ENCODE measurements at places on chromosomes 7 and 10. TPM values are rescaled to one million over a fixed set of nuclear protein-coding genes. Genes with fewer than 3 reads are reported as not detected.

Gene MTURN
- 54.7 TPM for polyA plus RNA-seq

Gene LEP
- polyA plus RNA-seq = not detected

DNA sequence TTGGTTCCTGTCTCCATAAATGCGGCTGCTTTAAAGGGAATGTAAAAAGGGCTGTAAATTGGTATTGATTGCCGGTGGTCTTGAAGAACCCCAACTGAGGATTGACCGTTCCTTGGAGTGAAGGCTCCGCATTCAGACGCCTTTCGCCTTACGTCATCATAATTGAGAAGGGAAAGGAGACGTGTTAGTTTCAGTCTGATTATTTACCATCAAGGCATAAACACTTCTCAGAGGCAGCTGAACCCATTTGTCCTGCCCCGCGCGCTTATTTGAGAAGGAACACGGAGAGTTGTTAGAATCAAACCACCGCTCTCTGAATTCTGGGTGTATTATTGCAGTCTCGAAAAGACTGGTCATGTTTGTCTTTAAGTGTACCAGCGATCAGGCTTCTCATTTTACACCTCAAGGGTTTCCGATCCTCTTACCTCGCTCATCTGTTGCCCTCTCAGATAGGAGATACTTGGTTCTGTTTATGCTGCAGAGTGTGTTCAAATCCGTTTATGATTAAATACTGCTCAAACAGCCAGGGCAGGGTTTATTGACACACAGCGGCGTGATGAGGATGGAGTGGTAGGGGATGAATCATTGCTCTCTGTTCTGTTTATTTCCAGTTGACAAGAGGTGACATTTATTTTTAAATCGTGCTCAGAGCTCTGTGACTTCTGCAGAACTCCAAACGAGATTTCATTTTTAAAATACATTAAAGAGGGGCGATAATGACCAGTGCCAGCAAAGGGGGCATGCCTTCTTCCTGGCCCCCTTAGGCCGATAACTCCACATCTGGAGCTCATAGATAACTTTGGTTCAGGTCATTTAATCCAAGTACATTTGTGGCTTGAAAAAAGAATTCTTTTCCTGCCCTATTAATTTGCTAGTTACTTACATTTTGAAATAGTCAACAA is 30.4 kb downstream of the FOXK1 start:
- DNase-seq = no peak

DNA sequence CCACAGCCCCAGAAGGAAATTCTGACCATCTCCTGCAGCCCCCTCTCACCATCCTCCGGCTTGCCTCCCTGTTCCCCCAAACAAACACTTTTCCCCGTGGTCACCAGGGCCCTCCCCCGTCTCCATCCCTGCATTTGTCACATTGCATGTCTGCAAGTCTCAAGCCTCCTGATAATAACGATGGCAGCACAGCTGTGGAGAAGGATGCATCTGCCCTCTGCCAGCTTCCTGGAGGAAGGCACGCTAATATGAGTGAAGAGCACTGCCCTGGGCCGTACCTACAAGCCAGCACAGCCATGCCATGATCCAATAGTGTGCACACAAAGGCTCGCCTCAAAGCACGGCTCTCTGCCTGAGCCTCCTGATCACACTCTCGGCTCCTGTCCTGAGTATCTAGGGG is 98.5 kb downstream of the SLIT1 start:
- no peak for DNase-seq

DNA sequence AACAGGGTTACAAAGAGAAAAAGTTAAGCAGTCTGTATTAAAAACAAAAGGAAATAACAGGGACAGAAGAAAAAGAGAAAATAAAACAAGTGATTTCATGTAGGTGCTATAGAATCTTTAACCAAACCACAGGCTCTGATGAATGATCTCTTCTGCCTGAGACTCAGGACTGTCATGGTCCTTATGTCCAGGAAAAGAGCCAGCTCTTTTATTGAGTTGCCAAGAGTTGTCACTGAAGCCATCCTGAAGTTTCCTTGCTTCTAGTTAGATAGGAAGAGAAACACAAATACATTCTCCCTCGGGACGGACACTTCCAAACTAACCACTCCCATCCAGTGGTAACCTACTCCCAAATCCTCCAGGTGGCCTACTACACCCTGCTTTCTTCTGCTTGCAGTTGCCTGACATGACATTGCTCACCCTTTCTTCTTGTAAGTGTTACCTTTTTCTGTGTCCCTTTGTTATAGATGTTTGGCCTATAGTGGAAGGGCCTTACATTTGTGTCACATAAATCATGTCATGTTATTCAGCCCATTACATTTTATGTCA is 346.7 kb downstream of the NRG3 start:
- no peak for DNase-seq

- DNase-seq = no peak
These were observed 101.6 kb upstream of the KCND2 start for GRCh38 chr7:120171406-120171805.

- no peak for DNase-seq
These were observed 123.0 kb downstream of the NOC3L start for GRCh38 chr10:94239696-94240095.

GRCh38 chr7:95800787-95801186 is 28.4 kb downstream of the DYNC1I1 start:
- DNase-seq = no peak

DNA sequence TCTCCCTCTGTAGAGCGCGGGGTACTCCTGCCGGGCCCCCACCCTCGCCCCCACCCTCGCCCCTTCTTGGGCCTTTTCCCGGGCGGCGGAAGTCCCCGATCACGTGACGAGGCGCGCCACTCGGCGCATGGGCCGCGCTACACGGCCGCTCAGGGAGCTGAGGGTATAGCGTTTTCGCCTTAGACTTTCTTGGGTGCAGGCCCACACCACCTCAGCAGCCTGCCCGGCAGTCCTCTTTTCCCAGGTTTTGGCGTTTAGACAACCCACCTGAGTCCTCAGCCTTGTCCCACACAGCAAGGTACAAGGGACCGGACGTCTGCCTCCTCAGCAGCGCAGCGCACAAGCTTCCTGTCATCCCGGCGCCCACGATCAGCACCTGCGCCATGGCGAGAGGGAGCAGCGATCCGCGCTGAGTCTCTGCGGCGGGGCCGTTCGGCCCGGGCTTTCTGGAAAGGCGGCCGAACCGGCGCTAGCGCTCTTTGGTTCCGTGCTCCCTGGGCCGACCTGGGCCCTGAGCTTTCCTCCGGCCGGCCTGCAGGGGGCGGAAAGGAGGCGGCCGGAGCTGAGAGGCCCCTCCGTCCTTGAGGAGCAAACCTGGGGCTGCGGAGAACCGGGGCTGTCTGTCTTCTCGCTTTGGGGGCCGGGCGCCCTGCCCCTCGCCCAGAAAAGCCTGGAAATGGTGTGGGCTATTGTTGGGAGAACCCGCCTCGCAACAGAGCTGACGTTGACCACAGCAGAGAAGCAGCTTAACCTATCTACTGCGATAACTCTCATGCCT is at the start of gene RNLS:
TSS of gene RNLS (minus strand) at position 513 of the 778 bp plus-strand sequence.
- DNase-seq = peak; percentile 84

DNA sequence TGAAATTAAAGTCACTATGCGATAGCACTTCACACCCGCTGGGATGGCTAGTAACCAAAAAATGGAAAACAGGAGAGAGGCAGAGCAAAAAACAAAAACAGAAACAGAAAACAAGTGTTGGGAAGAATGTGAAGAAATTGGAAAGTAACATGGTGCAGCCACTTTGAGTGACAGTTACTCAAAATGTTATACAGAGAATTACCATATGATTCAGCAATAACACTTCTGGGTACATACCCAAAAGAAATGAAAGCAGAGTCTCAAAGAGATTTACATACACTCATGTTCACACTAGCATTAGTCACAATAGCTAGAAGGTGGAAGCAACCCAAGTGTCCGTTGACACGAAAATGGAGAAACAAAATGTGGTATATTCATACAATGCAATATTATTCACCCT is 88.6 kb upstream of the KCNIP2 start:
- DNase-seq = no peak

GRCh38 chr7:17558135-17558534 is 259.7 kb downstream of the AHR start:
- DNase-seq = no peak

GRCh38 chr10:124089859-124090258 is 3.5 kb downstream of the CHST15 start:
- DNase-seq = no peak

DNA sequence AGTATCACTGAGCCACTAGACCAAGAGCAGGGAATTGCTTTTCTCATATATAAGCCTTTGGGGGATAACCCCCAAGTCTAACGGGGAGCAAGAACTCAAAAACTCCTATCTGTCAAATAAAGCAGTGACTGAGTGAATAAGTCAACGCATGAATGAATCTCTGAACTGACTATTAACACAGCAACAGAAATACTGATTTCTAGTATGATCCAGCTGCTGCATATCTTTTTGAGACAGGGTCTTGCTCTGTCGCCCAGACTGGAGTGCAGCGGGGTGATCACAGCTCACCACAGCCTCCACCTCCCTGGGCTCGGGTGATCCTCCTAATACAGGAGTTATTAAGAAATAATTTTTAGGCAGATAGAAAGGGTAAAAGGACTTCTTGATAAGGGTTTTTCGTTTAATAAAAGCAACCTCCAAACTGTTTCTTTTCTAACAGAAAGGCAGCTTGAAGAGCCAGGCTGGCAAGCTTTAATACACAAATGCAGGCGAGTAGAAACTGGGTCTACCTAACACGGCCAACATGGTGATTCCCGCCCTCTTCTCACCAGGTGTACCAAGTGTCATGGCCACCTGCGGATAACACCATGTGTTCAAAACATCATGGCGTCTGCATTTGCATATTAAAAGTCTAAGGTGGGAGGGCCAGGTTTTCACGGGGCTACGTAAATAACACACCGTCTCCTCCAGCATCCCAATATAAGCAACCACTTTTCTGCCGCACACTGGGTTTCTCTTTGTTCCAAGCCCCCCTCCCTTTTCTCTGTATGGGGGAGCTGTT is 631.9 kb downstream of the PARD3 start:
- no peak for DNase-seq

GRCh38 chr7:4460597-4460996 is 221.5 kb upstream of the FOXK1 start:
- DNase-seq = peak; percentile 53

All from kidney (tissue), 22 donors.